Activated naive CD4-positive, alpha-beta T cell (primary cell): ENCODE measurements at places on chromosomes 7 and 10.

DNA sequence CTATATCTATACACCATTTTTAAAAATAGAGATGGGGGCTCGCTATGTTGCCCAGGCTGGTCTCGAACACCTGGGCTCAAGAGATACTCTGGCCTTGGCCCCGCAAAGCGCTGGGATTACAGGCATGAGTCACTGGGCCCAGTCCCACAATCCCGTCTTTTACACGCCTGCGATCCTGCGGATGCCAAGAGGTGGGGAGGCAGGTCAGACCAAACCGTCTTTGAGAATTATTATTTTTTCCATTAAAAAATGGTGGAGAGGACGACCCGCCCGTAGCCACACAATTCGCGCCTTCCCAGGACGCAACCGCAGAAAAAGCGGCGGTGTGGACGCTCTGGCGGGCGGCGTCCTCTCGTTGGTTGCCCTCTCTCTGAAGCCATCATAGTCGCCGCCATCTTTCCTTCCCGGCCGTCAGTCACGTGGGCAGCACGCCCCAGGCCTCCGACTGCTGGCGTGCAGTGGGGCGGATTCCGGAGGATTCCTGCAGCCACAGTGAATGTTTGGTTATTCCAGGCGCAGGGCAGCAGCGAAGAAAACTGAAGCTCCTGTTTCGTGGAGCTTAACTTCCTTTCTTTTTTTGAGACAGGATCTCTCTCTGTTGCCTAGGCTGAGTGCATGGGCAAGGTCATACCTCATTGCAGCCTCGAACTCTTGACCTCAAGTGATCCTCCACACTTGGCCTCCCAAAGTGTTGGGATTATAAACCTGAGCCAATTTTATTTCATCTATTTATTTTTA, 9.9 kb upstream of the EPHB4 start:
- DNase-seq, result peak; percentile 62

GRCh38 chr10:132133005-132133404, 53.7 kb upstream of the DPYSL4 start:
- DNase-seq, result no peak

DNA sequence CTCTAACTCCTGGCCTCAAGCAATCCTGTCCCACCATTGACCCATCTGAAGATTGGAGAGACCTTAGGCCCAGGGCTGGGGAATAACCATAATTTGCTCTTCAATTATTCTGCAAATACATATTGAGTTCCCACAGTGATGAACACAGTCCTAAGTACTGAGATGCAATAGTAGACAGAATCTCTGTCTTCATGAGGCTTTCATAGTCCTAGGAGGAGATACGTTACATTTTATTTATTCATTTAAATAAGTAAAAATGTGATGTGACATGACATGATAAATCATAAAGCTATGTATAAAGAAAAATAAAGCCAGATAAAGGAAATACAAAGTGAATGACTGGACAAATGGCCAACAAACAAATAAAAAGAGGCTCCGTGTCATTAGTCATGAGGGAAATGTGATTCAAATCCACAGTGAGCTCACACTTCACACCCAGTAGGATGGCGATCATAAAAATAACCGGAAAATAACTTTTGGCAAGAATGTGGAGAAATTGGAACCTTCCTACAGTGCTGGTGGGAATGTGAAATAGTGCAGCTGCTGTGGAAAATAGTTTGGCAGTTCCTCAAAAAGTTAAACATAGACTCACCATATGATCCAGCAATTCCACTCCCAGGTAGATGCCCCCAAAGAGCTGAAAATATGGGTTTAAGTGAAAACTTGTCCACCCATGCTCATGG, 52.1 kb upstream of the JCAD start:
- no peak for DNase-seq

DNA sequence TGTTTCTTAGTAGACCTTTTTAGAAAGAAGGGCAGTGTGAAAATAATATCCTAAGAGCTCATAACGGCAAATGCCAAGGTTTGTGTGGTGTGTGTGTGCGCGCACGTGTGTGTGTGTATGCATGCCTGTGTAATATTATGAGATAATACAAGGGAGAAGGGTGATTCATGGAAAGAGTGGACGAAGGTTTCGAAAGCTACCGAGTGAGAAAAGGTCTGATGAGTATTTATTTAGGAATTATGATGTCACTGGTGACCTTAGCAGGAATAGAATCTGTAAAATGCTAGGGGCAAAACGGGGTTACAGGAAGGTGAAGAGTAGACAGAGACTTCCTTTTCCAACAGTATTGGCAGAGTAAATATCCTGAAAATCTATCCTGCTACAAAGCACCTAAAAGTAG, 107.3 kb downstream of the AHR start:
- DNase-seq, result no peak

DNA sequence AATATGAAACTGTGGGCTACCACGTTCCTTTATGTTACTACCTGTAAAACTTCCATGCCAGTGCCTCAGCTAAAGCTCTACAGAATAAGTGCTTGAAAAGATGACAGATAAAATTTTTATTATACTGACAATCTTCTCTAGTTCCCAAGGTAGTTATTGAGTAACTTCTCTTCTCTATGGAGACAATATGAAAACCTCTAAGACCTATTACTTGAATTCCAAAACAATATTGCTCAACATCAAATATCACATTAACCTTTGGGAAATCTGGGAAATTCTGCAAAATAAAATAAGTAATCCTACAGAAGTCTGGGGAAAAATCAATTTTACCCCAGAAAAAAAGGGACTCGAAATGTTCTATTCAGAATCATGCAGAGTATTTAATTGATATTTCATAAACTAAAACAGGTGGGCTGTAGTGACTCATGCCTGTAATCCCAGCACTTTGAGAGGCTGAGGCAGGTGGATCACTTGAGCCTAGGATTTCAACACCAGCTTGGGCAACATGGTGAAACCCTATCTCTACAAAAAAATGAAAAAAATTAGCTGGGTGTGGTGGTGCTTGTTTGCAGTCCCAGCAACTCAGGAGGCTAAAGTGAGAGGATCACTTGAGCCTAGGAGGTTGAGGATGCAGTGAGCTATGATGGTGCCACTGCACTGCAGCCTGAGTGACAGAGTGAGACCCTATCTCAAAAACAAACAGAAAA, 23.8 kb upstream of the ANK3 start:
- DNase-seq, result no peak
